ENCODE measurements at places on chromosomes 11 and 22.

DNA sequence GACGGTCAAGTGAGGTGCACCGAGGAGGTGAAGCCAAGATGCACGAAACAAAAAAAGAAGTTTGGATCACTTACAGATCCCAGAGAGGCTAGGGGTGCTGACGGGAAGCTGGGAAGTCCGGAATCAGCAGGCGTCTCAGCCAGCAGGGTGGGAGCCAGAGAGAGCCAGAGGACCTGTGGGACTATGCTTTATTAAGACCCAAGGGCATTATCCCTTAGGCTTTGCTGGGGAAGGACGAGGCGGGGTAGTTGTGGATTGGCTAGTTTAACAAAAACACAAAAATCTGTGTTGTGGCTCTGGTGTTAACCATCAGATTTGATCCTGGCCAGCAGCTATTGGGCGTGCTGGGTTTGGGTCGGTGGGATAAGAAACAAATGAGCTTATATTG lies 427.1 kb downstream of the DYNC2H1 start:
- no peak for DNase-seq

- DNase-seq: no peak
These were observed 322.1 kb upstream of the MPPED2 start for GRCh38 chr11:30908272-30908671.

DNA sequence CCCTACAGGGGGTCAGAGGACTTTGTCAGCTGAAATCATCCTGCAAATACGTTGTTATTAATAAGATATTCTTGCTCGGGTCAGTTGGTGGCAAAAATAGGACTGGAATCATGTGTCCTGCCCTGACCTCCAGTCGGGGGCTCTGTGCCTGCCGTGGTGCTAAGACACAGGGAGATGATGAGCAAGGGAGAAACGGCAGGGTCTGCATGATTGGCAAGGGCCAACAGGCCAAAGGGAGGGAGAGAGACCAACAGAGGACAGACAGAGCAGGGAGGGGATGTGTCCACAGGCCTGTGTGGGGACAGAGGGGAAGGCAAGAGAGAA lies 10.4 kb upstream of the TSKU start:
- no peak for DNase-seq

DNA sequence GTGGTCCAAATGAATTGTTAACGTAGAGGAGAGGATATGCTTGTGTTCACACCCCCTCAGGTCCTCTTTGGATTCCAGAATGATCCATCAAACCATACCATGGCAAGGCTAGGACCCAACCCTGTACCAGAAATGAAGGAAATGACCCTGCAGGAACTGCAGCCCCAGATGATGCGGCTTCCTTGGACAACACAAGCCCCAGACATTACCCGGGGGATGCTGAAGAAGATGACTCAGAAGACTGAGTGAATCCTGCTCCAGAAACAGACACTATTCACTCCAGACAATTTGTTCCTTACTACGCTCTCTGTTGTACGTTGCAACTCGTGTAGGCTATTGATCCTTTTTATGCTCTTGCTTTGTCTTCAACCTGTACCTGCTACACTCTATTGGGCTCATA lies 15.2 kb upstream of the MTMR2 start:
- DNase-seq: no peak

- no peak for DNase-seq
These were observed 27.8 kb downstream of the LIMK2 start for GRCh38 chr22:31239771-31240370.

DNA sequence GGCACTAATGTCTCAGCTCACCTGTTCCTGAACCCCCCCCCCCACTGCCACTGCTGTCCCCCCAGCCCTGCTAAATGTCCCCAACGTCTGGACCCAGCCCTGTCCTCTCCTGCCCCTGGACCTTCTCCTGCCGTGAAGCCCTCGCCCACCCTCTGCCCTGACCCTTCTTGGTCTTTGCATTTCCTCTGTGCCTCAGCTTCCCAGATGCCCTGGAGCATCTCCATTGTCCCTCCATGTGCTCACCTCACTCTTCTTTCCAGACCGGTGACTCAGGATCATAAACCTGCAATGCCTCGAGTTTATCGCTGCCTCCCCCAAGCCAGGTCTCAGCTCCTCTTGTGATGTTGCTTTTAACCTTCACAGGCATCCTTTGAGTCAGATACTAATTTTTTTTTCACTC lies 416.4 kb downstream of the BRD1 start:
- no peak for DNase-seq

- no peak for DNase-seq
These were observed 59.9 kb downstream of the DGCR2 start for GRCh38 chr22:19062139-19062942.

GRCh38 chr11:2538951-2539350 lies 94.1 kb downstream of the KCNQ1 start:
- no peak for DNase-seq

- no peak for DNase-seq
These were observed 389.2 kb downstream of the SOX6 start for GRCh38 chr11:15967166-15967565.

GRCh38 chr11:87970762-87971161 lies 204.5 kb downstream of the RAB38 start:
- DNase-seq: no peak

DNA sequence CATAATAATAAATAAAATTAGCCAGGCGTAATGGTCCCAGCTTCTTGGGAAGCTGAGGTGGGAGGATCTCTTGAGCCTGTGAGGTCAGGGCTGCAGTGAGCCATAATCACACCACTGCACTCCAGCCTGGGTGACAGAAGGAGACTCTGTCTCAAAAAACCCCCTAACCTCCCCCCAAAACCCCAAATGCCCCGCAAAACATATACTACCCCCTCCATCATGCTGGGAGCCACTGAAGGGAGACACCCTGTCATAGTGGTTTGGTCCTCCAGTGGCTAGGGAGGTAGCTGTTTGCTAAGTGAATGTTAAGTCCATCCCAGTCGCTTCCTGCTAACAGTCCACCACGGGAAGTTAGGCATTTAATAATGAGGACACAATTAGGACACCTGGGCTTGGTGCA lies 125.0 kb downstream of the ABTB2 start:
- no peak for DNase-seq

DNA sequence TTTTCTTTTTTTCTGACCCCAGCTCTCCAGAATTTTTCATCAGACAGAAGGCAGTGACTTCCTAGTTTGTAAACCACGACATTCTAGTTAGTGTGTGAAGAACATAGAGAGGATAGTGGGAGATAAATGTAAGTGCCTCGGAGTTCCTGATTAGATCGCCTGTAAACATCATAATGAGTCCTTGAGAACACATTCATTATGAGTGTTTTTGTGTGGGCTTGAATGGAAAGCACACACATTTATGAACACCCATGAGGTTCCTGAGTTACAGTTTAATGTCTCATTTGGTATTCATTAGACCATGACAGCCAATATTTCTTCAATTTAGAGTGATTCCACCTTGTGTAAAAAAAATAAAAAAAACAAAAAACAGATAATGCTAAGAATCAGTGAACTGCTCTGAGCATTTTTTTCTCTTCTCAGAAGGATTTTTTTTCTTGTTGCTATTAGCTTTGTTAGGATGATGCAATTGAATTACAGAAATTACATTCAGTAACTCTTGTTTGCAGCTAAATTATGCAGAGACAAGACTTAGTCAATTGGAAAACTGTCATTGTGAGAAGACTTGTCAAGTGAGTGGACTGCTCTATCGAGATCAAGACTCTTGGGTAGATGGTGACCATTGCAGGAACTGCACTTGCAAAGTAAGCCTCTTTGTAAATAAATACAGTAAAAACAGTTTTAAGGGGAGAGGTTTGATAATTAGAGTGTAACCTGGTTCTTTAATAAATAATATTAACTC lies 257.6 kb downstream of the NELL1 start:
- DNase-seq: no peak

DNA sequence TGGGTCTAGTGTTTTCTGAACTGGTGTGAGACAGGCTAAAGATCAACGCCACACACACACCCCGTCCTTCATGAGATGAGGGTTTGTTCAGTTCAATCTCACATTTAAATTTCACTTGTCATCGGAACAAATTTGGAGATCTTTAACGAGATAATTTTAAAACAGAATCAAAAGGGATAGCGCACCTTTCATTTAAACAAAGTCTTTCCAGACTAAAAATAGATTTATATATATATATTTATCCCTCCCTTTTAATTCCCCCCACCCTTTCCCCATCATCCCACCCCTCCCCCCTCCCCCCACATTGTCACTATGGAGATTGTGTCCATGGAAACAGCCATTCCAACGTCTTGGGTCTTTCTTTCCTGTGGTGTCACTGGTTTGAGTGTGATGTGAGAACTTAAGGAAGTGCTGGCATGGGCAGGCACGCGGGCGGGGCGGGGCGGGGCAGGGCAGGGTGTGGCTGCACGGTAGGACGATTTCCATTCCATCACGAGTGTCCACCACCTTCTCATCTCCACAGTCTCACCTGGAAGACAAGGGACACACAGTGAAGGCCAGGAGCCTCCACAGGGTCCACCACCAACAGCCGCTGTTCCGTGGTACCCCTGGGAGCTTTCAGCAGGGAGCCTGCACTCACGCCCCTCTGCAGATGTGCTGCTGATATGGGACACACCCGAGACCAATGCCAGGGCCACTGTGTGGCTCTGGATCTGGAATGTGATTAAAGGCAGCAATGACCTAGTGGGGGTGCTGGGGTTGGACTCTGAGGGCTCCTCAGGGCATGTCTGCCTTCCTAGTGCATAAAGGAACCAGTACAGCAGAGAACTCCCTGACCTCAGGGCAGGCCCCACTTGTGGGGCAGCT lies 30.5 kb upstream of the CYP2D6 start:
- DNase-seq: no peak

GRCh38 chr22:19879992-19880785 lies 25.5 kb upstream of the GNB1L start:
- DNase-seq: no peak

GRCh38 chr11:85316967-85317366 lies 310.2 kb downstream of the DLG2 start:
- DNase-seq: no peak

DNA sequence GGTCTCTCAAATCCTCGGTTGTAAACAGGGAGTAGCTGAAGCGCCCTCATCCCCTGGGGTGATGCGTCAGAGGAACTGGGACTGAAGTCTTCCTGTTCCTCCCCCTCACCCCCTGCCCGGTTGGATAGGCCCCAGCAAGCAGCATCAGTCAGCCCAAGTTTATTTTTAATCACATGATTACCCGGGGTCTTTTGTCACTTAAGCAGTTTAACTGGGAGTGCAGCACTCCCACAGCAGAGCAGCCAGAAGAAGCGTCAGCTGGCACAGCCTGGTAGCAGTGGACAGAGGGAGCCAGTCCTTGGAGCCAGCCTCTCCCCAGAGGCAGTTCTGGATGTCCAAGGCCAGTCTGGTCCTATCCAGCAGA lies 342.1 kb downstream of the CTTN start:
- DNase-seq: peak; percentile 49

DNA sequence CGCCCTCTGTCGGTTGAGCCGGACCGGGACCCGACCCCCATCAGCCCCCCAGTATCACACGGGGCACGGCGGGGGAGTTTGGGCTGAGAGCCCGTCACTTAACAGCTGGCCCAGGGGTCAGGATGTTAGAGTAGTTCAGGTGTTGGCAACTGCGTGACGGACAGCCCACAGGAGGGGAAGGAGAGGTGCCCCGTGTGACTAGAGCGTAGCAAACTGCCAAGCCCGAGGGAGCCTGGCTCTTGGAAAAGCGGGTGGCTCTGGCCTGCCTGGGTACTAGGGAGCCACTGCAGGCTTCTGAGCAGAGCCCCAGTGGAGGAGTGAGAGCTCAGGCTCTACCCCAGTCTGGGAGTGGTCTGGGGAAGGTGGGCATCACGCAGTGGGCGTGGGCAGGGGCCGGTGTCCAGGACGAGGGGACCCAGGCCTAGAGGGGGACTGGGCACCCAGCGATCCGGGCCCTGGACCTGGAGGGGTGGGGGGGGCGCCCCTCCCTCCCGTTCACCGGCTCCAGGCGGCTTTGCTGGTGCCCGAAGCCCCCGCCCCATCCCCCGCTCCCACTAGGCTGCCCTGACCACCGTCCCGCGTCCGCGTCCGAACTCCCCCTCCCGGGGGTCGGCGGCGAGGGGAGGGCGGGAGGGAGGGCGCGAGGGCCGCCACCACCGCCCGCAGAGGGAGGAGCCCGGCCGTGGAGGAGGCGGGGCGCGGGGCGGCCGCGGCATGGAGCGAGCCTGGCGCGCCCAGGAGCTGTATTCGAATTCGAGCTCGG lies 24.4 kb downstream of the SHANK3 start:
- DNase-seq: no peak

DNA sequence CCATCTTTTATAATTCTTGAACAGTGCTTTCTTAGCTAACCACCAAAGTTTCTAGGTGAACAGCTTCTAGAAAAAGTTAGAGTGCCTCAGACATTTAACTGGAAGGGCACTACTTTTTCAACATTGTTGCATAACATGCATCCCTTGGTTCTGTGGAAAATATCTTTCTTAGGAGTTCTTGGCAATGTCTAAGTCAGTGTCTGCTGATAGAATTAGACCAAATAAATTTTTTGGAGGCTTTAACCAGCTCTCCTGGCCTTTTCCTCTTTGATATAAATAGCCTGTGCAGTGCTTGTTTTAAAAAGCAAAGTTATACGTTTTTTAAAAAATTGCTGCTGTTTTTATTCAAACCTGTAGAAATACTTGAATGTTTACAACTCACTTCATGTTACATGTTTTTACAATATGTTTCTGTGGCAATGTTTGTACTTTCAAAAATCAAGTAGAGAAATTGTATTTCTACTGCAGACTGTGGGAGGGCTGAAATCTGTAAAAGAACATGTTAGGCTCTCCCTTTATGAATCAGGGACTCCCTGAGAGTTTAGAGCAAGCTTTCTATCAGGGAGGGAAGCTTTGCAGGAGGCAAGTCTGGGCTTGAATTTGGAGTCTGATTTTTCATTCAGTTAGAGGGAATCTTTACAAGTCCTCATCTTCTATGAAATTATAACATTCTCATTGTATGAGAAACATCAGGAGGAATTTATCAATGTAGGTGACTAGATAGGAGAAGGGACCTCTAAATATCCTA lies 16.3 kb upstream of the PANX1 start:
- DNase-seq: no peak

DNA sequence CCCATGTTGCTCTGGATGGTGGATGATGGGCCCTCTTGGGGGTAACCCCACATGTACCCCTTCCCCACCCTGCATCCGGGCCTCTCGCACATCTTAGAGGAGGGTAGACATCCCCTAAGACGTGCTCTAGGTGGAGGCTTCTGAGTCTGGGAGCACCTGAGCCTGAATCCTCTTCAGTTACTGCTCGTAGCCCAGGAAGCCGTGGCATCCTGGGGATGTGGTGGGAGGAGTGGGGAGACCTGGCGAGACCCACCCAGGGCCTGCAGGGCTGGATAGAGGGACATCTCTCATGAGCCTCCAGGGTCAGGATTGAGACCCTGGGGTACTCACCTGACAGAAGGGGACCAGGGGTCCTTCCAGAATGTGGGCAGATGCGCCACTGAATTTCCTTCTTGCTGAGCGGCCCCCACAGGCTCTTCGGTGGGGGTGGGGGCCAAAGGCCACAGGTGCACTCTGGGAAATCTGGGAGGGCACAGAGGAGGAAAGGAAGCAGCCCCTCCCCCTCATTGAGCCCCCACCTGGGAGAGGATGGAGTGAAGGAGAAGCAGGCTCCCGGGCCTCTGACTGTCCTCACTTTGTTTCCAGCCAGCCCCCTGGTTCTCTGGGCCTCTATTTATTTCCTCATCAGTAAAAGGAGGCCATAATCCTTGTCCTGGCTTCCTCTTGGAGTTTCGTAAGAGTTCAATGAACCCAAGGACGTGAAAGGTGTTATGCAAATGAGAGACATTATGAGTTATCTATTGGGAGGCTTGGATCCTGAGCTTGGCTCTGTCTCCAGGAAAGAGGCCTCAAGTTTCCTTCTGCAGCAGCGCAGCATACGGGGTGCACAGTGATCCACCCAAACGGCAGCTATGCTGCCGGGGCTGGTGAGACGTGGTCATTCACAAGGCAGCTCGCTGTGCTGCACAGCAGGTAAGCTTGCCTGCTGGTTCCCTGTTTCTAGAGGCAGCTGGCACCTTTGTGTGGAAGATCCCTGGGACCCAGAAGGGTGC lies 31.2 kb downstream of the KCNJ4 start:
- DNase-seq: no peak

Data from left renal cortex interstitium (tissue), 4 donors.